NCI-H2081 treated with DMSO at 0.1 percent for 48 hours (cell line): ENCODE measurements at places on chromosomes 2 and 18.

DNA sequence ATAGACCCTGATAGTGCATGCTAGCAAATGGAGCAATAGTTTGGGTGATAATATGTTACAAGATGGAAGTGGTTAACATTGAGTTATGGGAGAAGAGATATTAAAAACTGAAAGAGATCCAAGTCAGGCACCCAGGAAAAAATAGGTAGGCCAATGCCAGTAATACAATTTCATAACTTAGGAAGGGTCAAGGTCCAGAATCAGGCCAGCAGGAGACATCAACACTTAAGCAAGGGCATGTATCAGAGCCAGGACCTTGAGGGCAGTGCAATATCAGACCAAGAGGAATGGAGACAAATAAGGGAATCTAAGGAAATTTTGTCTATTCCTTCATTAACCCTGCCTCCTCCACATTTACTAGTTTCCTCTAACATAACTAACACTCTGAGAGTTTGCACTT is 124.1 kb upstream of the NYAP2 start:
- DNase-seq = no peak

GRCh38 chr2:6412533-6413091 is 453.1 kb downstream of the CMPK2 start:
- DNase-seq = no peak

DNA sequence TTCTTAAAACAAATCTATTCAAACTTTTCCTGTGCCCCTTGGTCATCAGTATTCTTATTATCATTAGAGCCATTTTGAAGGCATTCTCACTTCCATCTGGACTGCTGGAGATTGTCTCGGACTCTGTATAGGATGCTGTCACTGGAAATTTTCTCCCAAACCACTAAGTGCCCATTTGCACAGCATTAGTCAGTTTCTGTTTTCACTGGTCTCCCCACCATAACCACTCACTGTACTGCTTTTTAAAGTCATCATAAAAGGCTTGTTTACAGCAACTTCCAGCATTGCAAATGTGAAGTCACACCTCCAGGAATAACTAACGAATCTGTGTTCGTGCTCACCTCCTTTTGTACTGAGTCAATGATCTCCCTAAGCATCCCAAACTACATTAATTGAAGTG is 150.9 kb upstream of the SERTAD2 start:
- no peak for DNase-seq

GRCh38 chr18:36126668-36127067 is 2.5 kb downstream of the SLC39A6 start:
- no peak for DNase-seq

DNA sequence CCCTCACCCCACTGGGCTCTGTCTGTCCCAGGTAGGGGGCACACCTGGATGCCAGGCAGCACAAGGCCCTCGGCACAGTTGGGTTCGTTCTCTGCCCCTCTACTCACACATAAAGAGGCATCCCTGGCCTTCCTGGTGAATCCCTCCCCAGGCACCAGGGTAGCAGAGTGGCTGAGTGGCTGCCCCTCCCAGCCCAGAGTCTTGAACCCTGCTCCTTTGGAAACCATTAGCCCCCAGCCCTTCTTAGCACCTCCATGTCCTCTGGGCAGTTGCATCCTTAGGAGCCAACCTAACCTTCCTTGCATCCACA is 2.0 kb downstream of the GPC1 start:
- no peak for DNase-seq
